ENCODE measurements at places on chromosomes 11 and 22.

DNA sequence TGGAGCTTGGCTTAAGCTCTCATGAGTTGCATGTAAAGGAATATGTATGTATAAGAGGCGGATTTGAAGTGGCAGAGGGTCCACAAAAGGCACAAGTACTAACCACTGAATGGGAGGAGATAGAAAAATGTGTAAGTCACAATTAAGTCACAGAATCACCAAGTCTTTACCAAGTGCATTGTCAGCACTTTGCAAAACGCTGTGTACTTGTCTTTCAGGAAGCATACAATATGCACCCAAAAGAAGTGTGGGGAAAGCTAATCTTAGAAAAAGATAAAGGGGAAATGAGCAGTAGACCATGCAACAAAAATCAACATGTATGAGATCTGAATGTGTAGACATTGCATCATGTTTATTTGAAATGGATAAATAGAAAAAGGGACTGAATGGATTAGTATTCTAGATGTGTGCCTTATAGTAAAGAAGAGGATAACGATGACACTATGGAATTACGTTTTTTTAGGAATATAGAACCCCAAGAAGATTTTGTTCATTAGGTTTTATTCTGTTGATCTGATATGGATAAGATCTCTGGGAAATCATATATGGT lies 4.5 kb downstream of the CNTF start:
- no peak for ATAC-seq

GRCh38 chr11:34330653-34331052 lies 27.2 kb downstream of the ABTB2 start:
- ATAC-seq: no peak

GRCh38 chr11:94866936-94867795 lies 99.0 kb downstream of the AMOTL1 start:
- no peak for ATAC-seq

DNA sequence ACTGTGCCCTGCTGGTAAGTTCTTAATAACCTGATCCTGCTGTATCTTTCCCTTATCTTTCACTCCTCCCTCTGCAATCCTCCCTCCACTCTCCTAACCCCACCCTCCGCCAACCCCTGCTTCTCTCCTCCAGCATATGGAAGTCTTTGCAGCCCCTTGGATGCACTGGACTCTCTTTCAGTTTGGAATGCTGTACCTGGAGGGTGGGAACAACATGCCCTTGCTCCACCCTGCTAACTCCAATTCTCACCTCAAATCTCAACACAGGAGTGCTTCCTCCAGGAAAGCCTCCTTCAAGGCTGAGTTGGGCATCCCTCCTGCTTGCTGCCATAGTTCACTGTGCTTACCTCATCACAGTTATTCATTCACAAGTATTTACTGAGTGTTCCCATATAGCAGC lies 52.8 kb upstream of the LDLRAD3 start:
- ATAC-seq: no peak

- no peak for ATAC-seq
Observed at GRCh38 chr22:37335806-37336199, 53.5 kb downstream of the CYTH4 start.

- ATAC-seq: no peak
Observed at GRCh38 chr11:18632841-18633240, 1.3 kb downstream of the SPTY2D1 start.

- no peak for ATAC-seq
Observed at GRCh38 chr11:18865951-18866350, 73.3 kb downstream of the MRGPRX1 start.

DNA sequence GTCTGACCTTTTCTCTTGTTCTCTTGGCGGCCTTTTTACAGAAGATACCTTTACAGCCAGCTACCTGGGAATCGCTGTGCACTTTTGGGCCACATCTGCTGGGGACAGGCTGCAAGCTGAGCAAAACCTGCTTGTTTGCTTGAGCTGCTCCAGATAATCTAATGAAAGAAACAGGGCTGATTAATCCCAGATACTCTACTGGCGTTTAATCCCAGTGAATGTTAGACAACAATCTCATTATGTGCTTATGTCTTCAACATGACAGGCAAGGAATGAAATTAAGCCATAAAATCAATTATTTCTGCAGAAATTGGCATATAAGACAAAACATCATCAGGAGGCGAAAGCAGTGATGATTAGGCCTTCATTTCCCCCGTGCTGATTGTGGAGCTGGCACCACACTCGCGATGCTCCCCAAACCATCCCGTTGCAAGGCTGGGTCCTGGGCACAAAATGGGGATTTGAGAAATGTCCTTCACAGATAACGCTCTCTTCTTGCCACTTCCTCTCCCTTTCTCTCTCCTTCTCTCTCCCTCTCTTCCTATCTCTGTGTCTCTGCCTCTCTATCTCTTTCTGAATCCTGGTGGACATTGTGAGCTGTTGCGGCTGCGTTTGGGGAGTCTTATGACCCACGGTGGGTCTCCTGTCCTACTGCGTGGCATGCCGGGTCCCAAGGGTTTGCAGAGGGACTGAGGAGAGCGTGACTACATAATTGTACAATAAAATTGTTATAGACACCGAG lies 1053.8 kb downstream of the TBC1D22A start:
- no peak for ATAC-seq

GRCh38 chr11:69357458-69358397 lies 63.8 kb downstream of the MYEOV start:
- no peak for ATAC-seq

- ATAC-seq: no peak
Observed at GRCh38 chr22:32328306-32329201, 29.1 kb upstream of the RFPL3 start.

DNA sequence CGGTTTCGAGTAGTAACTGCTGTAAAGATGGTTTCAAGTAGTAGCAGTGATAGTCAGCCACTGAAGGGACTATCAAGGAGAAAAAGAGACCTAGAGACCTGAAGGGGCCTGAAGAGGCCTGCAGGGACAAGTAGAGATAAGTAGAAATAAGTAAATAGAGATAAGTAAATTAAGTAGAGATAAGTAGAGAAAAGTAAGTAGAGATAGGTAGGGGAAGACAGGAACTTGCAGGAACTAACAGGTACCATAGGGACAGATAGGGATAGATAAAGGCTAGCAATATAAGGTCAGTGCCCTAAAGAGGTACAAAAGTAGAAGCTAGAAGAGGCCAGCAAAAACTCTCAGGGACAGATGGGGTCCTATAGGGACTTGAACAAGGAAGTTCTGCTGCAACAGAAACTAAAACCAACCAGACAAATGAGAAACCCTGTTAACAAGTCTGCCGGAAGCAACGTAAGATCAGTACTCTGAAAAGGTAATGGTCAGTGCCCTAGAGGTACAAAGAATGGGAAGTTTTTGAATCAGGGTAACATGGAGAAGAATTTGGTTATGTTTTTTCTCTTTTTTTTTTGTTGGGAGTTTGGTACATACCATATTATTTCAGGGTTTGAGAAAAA lies 9.6 kb upstream of the SC5D start:
- no peak for ATAC-seq

- no peak for ATAC-seq
Observed at GRCh38 chr22:33561149-33561807, 359.0 kb downstream of the LARGE1 start.

GRCh38 chr11:92768121-92768840 lies 201.2 kb upstream of the MTNR1B start:
- ATAC-seq: no peak

DNA sequence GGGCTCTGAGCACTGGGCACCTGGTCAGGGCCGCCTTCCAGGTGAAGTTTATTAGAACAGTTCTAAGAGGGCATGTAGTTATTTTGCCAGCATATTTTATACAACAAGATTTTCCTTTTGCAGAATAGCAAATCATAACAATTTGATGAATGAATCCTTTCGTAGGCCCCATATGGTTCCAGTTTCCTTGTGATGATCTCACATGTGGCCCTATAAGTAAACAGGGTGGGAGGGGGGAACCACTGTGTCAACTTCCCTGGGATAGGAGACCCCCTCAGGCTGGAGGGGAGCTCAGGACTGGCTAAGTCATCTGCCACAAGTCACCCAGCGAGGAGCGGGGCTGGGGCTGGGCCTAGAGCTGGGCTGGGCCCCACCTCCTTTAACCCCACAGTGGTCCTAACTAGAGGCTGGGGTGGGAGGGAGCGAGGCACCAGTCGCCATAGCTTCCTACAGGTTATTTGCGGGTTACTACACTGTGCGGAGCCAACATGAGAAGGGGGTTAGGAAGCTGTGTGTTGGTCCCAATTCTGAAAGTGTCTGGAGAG lies 4.2 kb downstream of the FBLN1 start:
- ATAC-seq: no peak

GRCh38 chr11:43367382-43368178 lies 8.9 kb downstream of the TTC17 start:
- no peak for ATAC-seq

DNA sequence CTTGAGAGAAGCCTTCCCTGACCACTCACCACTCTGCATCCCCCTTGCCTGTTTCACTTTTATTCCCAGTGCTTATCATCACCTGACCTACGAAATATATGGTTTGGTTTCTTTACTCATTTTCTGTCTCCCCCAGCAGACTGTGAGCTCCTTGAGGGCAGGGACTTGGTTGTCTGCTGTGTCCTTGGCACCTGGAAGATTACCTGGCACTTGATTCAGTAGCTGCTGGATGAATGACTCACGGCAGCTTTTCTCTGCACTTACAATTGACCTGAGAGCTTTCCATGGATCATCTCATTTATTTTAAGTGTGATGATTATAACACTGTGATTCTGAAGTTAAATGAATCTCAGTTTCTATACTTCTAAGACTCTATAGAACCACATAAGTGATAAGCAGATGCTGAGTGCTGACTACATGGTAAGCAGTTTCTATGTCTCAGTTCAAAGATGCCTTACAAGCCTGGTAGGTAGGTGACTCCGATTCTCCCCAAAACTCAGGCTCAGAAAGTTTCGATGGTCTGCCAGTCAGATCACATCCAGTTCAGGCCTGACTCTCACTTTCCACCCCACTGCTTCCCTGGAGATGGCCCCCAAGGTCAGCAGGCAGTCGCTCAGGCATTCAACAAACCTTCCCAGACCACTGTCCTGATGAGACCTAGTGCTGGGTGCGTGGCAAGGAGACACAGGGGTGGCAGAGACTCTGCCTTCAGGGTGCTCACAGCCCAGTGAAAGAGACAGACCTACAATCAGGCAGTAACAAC lies 11.6 kb downstream of the IL2RB start:
- peak; percentile 88 for ATAC-seq

DNA sequence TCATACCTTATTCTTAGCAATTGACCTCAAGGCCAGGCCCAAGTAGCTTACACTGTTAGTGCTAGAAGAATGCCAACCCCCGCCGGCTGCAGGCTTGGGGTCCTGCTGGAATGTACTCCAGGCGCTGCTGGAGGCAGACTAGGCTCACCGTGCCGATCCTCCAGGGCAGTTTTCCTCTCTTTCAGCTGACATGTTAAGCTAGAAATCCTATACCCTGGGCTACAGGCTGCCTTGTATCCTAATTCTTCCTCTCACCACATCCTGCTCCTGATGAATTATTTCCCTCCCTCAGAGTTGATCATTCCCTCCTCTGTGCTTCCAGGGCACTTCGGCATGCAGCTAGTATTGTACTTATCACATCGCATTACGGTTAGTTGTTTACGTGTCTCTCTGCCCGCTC lies 3.4 kb downstream of the SPTBN2 start:
- ATAC-seq: no peak

DNA sequence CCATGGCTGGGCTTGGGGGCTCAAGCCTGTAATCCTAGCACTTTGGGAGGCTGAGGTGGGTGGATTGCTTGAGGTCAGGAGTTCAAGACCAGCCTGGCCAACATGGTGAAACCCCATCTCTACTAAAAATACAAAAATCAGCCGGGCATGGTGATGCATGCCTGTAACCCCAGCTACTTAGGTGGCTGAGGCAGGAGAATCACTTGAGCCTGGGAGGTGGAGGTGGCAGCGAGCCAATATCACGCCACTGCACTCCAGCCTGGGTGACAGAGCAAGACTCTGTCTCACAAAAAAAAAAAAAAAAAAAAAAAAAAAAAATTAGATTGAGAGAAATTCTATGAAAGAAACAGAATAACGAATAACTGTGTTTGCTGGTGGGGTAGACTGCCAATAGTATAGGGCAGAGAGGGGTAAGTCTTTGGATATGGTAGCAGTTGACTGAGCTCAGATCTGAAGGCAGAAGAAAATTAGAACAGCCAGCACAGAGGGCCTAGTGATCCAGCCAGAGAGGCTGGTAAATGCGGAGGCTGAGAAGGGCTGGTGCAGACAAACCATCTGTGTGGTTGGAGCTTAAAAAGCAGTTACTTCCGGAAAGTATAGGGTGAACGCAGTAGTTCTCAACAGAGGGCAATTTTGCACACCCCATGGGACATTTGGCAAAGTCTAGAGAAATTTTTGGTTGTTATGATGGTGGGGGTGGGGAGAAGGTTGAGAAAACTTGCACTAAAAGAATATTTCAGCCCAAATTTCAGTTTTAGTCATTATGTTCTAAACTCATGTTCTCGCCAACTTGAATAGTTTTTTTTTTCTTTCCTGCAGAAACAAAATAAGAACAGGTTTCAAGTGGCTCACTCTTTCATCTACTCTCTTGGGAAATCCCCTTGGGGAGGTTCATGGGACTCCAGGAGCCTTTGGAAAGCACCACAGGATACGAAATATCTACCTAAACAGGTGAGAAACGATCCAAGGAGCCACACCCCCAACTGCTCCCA lies 1.6 kb upstream of the HORMAD2 start:
- ATAC-seq: peak; percentile 44

DNA sequence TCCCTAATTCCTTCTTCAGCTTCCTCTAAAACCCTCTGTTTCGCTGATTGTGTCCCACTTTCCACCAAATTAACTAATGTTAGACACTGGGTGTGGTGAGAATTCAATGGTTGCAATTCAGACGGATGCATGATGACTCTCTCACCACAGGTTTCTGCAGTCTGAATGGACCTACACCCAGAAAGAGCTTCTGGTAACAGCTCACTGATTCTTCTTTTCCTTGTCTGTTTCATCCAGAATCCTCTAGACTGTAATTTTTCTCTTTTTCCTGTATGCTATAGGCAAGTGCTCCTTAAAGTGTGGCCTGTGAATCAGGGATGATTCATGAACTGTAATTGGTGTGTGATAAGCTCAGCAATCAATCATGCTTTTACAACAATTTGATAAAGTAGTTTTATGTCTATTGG lies 18.1 kb downstream of the MMP10 start:
- no peak for ATAC-seq

DNA sequence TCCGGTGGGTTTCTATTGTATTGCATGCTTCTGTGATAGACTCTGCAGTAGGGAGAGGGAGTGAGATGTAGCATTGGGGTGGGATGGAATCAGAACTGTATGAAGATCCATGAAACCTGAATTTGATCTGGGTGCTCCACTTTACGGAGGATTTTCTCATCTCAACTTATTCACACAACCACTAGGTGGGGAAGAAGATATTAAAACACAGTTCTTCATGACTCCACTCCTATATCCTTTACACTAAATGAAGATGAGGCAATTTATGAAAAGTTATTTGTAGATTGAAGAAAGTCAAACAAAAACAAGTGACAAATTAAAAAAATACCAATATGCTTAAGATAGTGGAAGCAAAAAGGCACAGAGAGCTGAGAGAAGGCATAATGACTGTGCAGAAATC lies 92.6 kb upstream of the PDGFD start:
- no peak for ATAC-seq

DNA sequence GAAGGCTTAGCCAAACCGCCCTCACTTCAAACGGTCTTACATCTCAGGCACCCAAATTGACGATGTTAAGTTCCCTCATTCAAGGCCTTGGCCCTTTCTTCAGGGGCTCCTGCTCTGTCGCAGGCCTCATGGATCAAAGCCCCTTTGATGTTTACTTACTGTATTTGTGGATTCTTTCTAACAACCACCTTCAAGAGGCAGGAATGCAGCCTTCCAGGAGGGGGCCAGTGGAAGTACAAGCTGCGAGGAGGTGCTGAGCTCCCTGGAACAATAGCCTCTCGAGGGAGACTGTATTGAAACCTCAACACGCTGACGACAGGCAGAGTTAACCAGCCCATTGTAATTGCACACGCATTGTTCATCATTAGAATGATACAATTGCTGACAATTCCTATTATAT lies 209.1 kb downstream of the ST3GAL4 start:
- no peak for ATAC-seq
